ENCODE measurements at places on chromosomes 5 and 9. TPM values are rescaled to one million over a fixed set of nuclear protein-coding genes. Genes with fewer than 3 reads are reported as not detected.

GRCh38 chr9:18202924-18203323 lies 271.0 kb upstream of the ADAMTSL1 start:
- no peak for DNase-seq

DNA sequence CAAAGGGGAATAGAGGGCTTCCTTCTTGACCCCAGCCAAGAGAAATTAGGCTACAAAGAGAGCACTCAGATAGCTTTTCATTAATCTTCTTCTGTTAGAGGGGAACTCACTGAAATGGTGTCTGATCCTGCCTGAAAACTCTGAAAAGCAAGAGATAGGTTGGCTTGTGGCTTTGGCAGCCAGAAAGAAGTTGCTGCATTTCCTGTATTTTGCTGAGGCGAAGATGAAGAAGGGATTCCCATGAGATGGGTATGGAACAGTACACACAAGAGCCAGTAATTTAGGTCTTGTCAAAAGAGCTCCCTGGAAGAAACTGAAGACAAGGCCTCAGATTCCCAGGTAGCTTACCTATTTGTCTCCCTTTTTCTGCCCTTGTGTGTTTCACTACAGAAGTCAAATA lies 120.9 kb upstream of the TARS1 start:
- DNase-seq, result no peak

DNA sequence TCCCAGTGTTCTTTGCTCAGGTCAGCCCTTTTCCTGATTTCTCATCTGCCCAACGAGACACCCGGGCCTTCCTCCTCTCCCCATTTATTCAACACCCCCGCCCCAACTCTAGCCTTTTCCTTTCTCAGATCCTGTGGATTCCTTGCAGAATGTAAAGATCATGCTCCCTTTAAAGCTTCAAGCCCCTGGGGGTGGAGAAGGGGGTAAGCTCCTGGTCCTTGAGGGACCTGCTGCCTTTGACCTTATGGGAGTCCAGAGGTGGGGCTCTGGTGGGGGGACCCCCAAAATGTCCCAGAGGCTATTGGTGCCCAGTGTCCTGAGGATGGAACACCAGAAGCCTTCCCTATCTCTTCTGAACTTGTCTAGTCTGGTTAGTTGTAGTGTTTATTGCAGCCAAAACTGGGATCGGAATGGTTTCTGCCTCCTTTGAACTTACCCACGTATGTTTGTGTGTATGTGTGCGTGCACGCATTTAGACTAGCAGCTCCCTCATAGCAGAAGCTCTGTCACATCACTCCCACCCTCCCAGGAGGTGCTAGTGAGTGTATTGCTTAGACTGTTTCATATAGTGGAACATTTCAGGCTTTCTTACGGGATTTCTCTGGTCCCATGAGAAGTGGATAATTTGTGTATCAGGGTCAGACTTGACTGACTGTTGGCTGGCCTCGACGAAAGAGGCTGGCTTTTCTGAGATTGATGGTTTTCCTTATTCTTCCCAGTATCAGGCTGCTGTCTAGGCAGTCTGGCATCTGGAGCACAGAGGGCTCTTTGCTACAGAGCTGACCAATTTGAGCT lies 1.1 kb downstream of the GALNT10 start:
- no peak for DNase-seq

DNA sequence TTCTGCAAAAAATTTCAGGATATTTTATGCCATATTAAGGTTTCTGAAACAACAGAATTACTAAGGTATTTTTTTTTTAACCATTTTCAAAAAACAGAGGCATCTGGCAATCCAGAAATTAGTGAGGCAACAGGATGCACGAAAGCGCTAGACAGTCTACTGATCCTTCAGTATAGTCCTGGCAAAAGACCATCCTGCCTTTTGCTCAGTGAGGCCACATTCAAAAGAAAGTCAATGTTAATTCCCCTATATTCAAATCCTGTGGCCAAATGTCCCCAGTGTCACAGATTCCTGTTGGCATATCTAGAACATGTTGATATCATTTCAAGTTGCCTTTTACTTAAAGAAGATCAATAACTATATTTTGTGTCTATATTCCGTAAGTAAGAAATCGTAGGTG lies 13.1 kb upstream of the NFIB start:
- DNase-seq, result no peak

The SPATA6L gene
- 0.95 TPM for polyA plus RNA-seq

All from heart right ventricle (tissue), 16 donors.